HFF-Myc (cell line): ENCODE measurements at places on chromosomes 7 and 10.

DNA sequence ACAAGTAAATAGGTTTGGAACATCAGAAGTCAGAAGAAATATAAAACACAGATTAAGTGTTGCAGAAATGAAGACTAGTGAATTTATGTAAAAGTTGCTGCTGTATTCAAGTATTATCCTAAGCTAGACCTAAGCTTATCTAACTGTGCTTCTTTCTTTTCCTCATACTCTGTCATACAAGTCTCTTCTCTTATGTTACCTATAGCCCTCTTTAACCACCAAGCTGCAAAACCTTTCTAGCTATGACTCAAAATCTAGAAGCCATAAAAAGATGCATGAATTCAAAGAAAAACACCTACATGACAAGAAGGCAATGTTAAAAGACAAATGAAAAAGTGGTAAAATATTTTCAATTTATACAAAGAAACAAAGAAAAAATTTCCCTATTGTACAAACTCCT lies 23.0 kb downstream of the DENND11 start:
- DNase-seq: no peak

DNA sequence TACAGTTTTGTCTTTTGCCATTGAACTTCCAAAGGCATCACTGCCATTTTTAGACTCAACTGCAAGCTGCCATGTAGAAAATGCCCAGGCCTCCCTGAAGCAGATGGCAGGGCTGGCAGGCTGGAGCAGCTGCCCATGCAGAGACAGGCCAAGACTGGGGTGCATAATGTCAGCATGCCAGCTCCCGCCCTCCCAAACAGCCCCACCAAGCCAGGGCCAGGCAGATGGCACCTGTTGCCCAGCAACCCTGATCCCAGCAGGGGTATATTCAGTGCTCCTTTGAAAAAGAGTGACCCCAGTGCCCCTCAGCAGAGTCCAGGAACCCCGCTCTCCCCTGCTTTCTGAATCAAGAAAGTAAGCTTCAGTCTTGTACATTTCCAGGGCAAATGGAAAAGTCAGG lies 32.6 kb downstream of the VSTM4 start:
- no peak for DNase-seq

DNA sequence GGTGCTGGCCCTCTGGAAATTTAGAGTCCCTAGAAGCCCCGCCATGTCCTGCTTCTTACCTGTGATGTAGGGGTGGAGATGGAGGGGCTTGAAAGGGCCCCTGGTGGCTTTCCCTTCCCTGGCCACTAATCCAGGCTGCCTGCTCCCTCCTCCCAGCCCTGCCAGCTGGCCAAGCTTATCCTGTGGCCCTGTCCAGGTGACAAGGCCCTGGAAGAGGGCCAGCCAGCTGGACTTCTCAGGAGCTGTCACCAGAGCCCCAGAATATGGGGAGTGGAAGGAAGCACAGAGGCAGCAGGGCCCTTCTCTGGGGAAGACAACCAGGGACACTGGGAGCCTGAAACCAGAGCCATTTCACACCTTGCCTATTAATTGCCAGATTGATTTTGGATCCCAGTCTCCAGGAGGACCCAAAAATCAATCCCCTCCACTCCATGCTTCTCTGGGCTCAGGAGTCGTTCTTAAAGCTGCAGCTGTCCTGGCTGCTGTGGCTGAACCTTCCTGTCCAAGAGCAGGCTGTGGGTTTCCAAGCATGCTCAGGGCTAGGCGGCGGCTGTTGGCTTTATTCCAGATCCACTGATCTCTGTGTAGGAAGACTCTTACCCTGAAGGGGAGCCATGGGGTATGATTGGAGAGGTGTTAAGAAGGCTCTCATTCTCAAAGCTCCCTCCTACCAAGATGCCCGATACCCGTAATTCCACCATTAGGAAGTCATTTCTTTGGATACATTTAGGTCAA lies 52.6 kb upstream of the PCBD1 start:
- DNase-seq: no peak

DNA sequence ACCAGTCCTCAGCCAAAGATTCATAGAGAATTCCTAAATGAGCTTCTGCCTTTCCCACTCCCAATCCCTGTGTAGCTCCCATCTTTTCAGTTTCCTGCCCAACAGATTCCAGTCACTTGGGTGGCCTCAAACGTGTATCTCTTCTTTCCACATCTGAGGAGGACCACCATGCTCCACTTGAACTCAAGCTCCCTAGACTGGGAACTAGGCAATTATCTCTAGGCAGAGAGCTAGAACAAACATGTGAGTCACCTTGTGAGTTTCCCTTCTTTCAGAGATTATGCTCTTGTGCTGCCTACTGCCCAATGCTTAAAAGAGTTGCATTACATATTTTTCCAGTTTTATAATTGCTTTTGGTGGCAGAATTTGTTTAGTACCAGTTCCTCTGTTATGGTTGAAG lies 178.0 kb downstream of the MDFIC start:
- no peak for DNase-seq

GRCh38 chr7:39260279-39260844 lies 282.7 kb downstream of the POU6F2 start:
- DNase-seq: no peak

DNA sequence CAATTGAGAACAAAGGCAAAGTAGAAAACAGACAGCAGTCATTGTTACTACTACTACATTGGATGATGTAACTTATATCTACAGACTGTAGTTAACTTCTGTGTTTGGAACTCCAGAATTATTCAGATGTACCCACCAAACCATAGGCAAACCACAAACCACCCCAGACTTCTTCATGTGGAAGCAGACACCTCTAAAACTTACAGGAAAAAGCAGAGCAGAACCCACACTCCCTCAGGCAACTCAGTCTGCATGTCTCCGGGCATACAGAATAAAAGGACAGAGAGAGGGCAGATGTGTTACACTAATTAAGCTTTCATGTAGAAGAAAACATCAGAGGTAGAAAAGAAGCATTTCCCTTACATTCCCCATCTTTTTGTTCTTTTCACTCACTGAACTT lies 9.0 kb downstream of the LSM5 start:
- DNase-seq: no peak

DNA sequence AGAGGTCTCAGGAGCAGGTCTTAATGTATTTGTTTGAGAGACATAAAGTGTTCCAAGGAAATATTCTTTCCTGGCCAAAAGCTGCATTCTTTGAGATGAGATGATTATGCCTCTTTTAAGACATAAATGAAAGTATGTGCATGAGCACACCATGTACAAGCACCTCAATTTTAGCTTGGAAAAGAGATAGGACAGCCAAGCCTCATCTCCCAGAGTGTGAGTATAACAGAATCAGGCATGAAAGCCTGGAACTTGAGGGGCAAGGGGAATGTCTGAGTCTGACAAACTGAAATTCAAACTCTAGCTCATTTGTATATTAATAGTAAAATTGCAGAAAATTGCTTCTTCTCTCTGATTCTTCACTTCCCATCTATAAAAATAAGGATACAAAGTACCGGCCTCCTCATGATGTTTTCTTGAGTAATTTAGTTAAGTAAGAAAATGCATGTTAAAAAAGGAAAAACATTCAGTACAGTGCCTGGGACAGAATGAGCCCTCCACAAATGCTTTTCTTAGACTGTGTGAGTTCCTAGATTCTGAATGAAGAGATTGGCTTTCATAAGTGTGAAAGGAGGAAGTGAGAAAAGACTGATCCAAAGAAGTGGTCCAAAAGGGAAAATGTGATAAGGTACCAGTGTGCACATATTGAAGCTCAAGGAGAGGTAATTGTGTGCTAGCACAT lies 1260.9 kb upstream of the SORCS1 start:
- DNase-seq: no peak

DNA sequence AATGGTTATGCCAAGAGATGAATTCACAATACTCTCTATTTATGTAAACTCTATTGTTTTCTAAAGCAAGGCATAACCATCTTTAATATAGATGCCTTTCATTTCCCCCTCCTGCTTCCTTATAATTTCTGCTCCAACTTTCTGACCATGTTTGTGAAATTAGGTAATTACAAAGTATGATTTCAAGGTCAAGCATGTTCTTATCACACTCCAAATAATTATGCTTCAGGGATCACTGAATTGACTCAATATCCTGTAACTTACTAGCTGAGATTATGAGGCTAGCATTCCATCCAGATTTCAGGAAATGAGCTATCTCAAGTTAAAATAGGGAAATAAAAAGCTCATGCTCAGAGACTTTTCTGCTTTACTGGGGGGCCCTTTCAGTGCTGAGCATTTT lies 655.9 kb upstream of the IGFBP3 start:
- no peak for DNase-seq

DNA sequence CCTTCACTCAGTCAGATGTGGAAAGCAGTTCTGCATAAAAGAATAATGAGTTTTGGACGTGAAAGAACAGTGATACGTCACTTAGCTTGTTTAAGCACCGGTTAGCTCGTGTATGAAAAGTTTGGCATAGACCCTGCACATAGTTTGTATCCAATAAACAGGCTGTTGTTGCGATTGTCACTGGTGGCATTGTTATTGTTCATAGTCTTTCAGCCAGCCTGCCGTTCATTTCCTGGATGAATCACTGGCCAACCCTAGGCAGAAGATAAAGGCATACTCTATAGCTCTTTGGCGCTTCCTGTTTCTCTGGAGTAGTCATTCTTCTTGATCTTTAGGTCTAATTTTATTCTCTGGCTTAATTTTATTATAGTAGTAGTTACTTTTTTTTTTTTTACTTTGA lies 57.8 kb upstream of the ANKRD30A start:
- DNase-seq: no peak

DNA sequence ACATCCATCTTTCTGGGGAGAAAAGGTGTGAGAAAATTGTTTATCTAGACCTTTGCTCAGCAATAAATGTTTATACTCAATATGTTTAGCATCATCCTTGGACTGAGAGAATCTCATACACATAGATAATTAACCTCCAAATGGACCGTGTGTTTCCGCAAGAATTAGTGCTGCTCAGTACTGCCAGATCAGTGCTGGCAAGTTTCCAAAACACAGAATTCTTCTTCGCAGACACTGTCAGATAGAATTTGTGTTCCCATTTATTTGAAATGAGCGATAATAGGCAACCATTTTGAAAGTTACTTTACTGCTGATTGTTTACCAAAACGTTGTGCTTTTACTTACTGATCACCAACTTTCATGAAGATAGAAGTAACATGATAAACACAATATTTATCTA lies 33.7 kb downstream of the STAMBPL1 start:
- DNase-seq: no peak

- DNase-seq: no peak
Measured at GRCh38 chr10:51075043-51075872, 971 bp downstream of the PRKG1 start.

- DNase-seq: peak; percentile 9
Measured at GRCh38 chr10:75497997-75498883, 66.8 kb downstream of the LRMDA start.

GRCh38 chr10:76149602-76150138 lies 718.2 kb downstream of the LRMDA start:
- no peak for DNase-seq

GRCh38 chr7:44315301-44315903 lies 10.0 kb downstream of the CAMK2B start:
- no peak for DNase-seq

- no peak for DNase-seq
Measured at GRCh38 chr10:131453721-131454634, 142.5 kb upstream of the TCERG1L start.

DNA sequence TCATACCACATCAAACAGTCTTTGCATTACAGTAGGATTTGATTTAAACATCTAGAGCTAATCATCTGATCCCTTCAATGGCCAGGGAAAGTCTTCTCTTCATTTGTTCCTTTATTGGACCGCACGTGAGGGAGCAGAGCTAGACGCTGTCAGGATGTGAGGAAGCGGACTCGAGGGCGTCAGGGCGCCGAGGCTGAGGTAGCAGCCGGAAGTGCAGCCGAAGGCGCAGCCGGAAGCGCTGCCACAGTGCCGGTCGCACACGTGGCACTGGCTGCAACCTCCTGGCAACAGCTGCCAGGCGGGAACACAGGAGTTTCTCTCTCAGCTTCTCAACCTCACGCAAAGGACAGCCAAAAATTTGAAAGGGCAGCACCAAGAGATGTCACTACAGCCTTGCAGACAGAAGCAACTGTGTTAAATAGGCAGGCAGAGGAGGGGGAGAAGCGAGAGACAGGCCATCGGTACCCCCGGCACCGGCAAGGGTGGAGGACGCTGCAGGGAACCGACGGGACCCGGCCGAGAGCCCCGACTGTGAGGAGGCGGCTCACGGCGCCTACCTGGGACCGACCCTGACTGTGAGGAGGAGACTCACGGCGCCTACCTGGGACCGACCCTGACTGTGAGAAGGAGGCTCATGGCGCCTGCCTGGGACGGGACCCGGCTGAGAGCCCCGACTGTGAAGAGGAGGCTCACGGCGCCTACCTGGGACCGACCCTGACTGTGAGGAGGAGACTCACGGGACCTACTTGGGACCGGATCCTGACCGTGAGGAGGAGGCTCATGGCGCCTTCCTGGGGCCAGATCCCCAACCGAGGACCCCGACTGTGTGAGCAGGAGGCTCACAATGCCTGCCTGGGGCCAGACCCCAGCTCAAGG lies 32.3 kb downstream of the VIPR2 start:
- DNase-seq: no peak

GRCh38 chr10:24453404-24453830 lies 244.5 kb downstream of the KIAA1217 start:
- no peak for DNase-seq

GRCh38 chr10:31754803-31755624 lies 173.6 kb downstream of the ARHGAP12 start:
- DNase-seq: no peak

DNA sequence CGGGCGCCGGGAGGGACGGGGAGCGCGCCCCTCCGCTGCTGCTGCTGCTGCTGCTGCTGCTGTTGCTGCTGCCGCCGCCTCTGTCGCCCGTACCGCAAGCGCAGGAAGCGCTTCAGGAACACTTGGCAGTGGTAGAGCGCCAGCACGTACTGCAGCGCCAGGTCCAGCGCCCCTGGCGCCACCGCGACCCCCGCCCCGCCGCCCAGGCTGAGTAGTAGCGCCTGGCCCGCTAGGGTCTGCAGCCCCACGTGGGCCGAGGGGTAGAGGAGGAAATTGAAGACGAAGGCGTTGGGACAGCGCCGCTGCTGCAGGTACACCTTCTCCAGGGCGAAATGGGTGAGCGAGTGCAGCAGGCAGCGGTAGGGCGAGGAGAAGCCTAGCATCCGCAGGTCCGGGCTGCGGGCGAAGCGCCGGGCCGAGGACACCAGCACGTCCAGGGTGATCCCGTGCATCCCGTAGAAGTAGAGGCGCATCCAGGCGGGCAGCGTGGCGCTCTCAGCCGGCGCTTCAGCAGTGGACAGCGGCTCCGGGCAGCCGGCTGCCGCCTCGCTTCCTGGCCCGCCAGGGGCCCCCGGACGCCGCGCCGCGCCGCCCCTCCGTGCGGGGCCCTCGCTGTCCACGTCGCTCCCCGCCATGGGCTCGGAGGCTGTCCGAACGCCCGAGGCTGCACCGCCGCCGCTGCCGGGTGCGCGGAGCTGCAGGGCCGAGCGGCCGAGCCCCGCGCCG lies at the start of gene TMEM229A:
Gene TMEM229A (minus strand): TSS at position 699 of the 726 bp plus-strand sequence. CDS start 64 bp downstream, at position 635.
- no peak for DNase-seq

- no peak for DNase-seq
Measured at GRCh38 chr7:130324306-130324943, 20.2 kb upstream of the CPA5 start.
